ENCODE measurements at places on chromosomes 6 and 20.

DNA sequence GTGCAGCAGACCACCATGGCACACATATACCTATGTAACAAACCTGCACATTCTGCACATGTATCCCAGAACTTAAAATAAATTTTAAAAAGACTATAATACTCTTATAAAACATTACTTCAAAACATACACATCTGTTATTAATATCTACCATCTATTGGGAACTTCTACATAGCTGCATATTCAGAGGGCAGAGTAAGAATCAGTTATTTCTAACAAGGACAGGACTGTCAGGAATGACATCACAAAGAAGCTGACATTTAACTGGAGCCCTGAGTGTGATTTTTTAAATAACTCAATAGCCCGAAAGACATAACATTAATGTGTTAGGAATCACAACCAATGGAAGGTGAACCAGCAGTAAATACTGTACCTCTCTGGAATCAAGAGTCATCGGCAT, 276.7 kb upstream of the ECI2 start:
- no peak for DNase-seq

GRCh38 chr6:35040398-35040797, 100.7 kb downstream of the TCP11 start:
- no peak for DNase-seq

DNA sequence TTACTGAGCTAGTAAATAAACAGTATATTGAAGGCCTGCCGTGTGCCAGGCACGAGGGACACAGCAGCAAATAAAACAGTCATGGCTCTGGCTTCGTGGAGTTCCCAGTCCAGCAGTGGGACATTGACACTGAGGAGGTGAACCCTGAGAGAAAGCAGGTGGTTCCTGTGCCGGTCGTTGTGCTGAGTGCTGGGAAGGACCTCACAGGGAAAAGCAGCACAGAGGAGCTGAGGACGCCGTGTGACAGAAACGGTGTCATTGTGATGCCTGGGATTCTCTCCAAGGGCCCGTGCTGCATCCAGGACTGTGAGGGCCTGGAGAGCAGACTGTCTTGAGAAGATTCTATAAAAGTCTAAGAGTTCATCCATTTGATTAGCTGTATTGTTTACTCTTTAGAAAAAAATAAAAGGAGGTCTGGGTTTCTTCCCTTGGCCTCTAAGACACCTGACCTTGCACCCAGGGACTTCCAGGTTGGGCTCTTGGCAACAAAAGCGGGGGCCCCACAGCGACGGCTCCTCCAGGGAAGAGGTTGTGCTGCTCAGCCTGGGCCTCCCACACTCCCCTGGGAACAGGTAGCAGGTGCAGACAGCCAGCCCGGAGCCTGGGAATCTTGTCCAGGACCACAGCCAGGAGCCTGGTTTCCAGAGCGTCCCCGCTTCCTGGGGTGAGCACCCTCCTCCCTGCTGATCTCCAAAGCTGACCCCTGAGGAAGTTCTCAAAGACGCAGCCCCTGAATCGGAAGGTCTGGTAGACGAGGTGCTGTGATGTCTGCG, 251.2 kb upstream of the PMEPA1 start:
- no peak for DNase-seq

DNA sequence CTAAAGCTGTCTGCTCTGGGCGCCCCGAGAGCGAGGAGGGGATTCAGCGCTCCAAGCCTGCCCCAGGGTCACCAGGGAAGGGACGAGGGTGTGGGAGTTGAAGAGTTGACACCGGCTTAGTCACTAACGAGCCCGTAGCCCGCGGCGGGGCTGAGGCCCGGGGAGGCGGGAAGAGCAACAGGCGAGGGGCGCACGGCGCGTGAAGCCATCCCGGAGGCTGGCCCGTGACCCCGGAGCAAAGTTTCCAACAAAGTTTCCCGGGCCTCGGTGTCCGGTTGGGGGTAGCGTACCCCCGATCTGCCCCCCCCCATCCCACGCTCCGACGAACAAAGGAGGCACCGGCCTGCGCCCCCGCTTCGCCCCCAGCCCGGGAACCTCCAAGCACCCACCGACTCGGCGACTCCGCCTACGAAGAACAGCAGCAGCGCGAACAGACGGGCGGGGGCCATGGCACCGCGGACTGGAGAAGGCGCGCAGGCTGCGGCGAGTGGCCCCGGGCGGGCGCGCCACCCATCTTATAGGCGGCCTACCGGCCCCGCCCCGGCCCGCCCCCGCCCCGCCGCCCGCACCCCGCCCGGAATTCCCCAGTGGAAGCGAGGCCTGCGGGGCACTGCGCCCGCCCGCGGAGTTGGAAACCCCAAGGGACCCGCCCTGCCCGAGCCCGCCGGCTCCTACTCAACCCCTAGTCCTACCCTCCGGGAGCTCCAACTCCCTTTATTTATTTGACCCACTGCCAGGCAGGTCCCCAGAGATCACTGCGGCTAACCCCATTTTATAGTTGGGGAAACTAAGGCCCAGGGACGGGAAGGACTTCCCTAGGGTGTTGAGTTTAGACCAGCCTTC, at the start of gene SDC4:
Gene SDC4 (minus strand): TSS at position 489 of the 843 bp plus-strand sequence. CDS start 40 bp downstream, at position 449.
- DNase-seq: peak; percentile 54

Data from activated CD4-positive, alpha-beta T cell treated with anti-CD3 and anti-CD28 coated beads, Interleukin-2, amount 50 U/mL, for 1 hour (primary cell).